ENCODE measurements at places on chromosomes 7 and 10. TPM values are rescaled to one million over a fixed set of nuclear protein-coding genes. Genes with fewer than 3 reads are reported as not detected.

- no peak for DNase-seq
These were observed 44.5 kb upstream of the HSPB1 start for GRCh38 chr7:76257973-76258372.

- DNase-seq, result no peak
These were observed 428 bp downstream of the ADARB2 start for GRCh38 chr10:1736972-1737221.

RPEL1 gene
- 0.12 TPM for total RNA-seq

- DNase-seq, result no peak
These were observed 28.3 kb upstream of the PLPP4 start for GRCh38 chr10:120428754-120429153.

DNA sequence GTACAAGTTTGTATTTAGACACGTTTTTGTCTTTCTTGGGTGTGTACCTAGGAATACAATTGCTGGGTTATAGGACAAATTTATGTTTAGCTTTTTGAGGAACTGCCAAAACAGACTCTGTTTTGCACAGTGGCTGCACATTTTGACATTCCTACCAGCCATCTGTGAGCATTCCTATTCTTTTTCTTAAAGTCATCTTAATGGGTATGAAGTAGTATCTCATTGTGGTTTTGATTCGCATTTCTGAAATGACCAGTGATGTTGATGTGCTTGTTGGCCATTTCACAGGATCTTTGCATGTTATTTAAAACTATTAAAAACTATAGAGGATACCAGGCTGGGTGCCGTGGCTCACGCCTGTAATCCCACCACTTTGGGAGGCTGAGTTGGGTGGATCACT is 32.6 kb upstream of the IL15RA start:
- no peak for DNase-seq

ITIH5 gene
- not detected for total RNA-seq

- DNase-seq, result no peak
These were observed 76.6 kb downstream of the GPR37 start for GRCh38 chr7:124688991-124689390.

DNA sequence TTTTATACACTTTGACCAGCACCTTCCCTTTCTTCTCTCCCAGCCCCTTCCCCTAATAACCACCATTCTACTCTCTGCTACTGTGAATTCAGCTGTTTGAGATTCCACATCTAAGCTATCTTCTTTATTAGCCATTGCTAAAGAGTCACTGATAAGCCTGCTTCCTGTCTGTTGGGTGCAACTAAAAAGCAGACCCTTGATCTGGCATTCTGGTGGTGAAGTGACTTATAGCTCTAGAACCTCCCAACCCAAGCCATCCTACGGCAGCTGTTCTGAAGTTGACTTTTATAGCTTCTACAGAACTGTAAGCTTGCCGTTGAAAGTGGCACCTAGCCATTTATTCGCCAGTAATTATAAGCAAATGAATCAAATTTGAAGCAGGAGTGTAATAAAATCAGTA is 105.6 kb downstream of the AHR start:
- DNase-seq, result no peak

CYP3A7 gene
- not detected for total RNA-seq

DNA sequence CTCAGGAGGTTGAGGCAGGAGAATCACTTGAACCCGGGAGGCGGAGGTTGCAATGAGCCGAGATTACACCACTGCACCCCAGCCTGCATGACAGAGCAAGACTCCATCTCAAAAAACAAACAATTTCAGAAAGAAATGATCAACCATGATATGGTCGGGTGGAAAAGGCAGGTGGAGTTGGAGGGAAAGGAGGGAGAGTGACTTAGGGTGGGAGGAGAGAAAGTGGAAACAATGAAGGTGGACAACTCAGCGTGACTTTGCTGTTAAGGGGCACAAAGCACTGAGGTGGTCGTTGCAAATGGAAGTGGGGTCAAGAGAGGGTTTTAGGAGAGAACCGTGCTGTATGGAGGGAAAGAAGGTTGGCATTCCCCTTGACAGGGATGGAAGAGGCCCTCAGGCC is 30.0 kb upstream of the FXYD4 start:
- no peak for DNase-seq

DNA sequence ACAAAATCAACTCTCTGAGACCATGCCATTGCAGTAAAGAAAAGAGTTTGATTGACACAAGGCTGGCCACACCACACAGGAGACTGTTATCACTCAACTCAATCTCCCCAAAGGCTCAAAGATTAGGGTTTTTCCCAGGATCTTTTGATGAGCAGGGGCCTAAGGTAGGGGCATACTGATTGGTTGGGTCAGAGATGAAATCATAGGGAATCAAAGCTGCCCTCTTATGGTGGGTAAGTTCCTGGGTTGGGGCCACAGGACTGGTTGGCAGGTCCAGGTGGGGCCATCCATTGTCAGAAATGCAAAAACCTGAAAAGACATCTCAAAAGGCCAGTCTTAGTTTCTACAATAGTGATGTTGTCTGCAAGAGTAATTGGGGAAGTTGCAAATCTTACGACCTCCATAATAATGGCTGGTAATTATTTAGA is 91.6 kb downstream of the AKR1D1 start:
- no peak for DNase-seq

- peak; percentile 68 for DNase-seq
These were observed 9.0 kb downstream of the SKIDA1 start for GRCh38 chr10:21516242-21517131.

- DNase-seq, result no peak
These were observed 135.0 kb downstream of the DLG5 start for GRCh38 chr10:77791506-77791905.

PRKG1 gene
- not detected for total RNA-seq

- DNase-seq, result peak; percentile 29
These were observed 3.0 kb upstream of the CALHM3 start for GRCh38 chr10:103481974-103482531.

DNA sequence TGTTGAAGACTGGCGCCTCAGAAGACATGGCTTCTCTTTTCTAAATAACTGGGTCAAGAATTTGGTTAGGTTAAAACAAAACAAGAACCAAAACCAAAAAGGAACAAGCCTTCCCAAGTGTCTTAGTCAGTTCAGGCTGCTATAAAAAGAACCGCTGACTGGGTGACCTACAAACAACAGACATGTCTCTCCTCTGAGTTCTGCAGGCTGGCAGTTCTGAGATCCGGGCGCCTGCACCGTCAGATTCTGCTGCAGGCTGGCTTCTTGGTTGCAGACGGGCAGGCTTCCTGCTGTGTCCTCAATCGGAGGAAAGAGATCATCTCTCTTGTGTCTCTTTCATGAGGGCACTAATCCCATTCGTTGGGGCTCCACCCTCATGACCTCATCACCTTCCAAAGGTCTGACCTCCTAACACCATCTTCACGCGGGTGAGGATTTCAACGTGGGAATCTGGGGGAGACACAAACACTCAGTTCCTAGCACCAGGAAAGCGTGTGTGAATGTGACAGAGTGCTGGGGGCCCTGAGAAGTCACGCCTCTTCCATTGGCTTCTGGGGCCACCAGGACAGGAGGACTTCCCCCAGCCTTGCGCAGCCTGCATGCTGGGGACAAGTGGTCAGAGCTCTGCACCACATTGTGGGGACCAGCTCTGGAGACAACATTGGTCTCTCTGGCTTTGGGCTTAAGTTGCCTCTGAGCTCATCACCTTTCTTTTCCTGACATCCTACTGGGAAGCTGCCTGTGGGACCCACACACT is 63.1 kb downstream of the ASB13 start:
- DNase-seq, result no peak

DNA sequence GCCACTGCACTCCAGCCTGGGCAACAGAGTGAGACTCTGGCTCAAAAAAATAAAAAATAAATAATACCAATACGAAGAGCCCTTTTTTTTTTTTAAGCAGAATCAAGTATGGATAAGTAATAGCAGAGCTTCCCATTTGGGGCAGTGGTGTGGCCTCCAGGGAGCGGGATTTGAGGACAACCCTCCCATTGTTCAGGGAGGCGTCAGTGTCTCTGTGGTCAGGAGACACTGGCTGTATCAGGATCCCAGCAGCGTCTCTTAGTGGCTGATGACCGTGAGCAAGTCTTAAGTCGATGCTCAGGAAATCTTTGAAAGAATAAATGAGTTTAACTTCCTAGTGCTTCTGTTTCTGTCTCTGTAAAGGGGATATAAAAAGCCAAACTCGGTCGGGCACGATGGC is 25.2 kb upstream of the SH2B2 start:
- no peak for DNase-seq

DNA sequence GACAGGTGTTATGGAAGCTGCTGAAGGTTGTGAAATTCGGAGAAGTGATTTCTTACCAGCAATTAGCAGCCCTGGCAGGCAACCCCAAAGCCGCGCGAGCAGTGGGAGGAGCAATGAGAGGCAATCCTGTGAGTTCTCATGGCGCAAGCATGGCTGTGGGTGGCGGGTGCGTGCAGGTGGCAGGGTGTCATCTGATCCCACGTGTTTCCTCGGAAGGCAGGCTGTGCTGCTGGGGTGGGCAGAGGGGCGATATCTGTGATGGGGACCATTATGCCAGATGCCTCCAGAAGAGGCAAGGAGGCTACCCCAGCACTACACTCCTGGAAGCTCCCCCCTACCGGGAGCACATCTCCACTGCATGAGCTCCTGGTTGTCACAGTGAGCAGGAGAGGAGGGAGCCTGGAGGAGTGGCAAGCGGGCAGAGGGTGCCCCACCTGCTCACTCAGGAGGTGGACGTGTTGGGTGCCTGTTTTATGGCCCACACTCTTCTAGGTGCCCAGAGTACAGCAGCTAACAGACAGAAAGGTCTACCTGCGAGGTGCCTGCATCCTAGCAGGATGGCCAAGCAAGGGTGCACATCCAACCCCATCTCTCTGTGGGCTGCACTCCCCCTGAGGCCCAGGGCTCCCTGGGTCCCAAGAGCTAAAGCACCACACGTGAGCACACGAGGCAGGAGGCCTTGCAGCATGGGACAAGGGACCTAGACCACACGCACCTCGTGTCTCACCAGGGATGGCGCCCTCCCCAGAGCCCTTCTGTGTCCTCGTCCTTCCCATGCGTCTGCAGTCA is 204.7 kb downstream of the EBF3 start:
- no peak for DNase-seq

LRIT1 gene
- not detected for total RNA-seq

LRRN3 gene
- 15.3 TPM for total RNA-seq

- no peak for DNase-seq
These were observed 89.2 kb downstream of the ZNF365 start for GRCh38 chr10:62463364-62463763.

- no peak for DNase-seq
These were observed 35.9 kb upstream of the INHBA start for GRCh38 chr7:41738806-41739205.

- DNase-seq, result no peak
These were observed 253.1 kb downstream of the PTEN start for GRCh38 chr10:88116481-88116880.

GRCh38 chr7:90957883-90958282 is 306.4 kb upstream of the FZD1 start:
- DNase-seq, result no peak

DNA sequence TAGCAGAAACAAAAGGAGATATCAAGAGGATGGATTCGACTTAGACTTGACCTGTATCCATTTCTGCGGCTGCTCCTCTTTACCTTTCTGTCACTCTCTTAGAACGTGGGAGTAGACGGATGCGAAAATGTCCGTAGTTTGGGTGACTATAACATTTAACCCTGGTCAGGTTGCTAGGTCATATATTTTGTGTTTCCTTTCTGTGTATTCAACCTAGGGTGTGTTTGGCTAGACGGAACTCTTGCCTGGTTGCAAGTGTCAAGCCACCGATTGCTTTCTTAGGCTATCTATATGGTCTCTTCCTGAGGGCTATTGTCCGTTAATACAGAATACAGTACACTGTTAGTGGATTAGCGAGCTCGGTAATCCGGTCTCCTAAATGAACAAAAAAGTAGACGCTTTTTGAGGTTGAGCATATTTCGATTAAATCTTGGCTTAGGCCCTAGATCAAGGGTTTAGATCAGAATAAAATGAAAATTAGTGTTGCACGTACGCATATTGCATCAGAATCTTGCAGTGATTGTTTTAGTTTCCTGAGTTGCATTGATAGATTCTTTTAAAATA is 1.2 kb downstream of the PTEN start:
- DNase-seq, result no peak

GRCh38 chr10:100741378-100742075 is 3.9 kb upstream of the PAX2 start:
- DNase-seq, result no peak

OPN1SW gene
- not detected for total RNA-seq

DNA sequence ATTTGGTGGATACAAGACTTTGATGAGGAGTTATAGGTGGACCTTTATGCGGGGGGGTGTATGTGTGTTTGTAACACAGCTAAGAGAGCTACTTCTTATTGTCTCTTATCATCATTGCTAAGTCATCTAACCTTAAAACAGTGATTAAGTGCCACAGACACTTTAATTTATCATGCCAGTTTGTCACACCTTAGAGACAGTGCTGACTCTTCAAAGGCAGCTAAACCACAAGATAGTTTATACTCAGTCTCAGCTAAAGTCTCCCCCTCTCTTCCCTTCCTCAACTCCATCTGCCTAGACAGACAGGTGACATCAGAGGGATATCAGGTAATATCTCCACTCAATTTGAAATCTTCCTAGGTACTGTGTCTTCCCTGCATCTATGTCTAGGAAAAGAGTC is 42.2 kb downstream of the MYPN start:
- no peak for DNase-seq

DNA sequence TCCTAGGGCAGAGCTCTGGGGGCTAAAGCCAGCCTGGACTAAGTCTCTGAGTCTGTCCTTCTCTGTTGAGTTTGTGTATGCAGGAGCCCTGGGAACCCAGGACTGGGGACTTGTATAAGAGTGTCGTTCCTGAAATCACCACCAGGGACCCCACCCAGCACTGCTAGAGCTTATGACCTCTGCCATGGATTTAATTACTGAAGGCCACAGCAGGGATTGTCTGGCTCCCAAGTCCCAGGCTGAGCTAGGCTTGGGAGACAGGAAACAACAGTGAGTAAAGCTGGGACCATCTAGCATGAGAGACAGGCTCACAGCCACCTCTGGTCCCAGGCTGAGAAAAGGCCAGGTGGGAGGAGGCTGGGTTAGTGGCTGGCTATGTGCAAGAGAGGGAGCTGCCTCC is 1.4 kb upstream of the TSPAN15 start:
- peak; percentile 50 for DNase-seq

DNA sequence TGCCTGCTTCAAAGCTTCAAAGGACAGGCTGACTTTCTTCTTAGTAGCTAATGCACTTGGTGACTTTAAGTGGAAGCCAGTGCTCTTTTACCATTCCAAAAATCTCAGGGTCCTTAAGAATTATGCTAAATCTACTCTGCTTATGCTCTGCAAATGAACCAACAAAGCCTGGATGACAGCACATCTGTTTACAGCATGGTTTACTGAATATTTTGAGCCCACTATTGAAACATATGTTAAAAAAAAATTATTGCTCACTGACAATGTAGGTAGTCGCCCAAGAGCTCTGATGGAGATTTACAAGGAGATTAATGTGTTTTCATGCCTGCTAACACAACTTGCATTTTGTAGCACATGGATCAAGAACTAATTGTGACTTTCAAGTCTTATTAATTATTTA is 258.2 kb upstream of the HGF start:
- no peak for DNase-seq

ATP6V0E2 gene
- total RNA-seq, result 43.4 TPM

BLNK gene
- total RNA-seq, result not detected

- DNase-seq, result no peak
These were observed 541.0 kb upstream of the ADARB2 start for GRCh38 chr10:2278363-2278762.

Measured in activated T-cell treated with anti-CD3 and anti-CD28 coated beads, Interleukin-2, amount 50 U/mL, for 72 hours (primary cell).